Stromal cell of bone marrow (primary cell): ENCODE measurements at places on chromosomes 11 and 22.
A peak's percentile ranks its signal among the peaks of the same experiment; 100 is the strongest.

GRCh38 chr11:126082251-126083109 lies 19.8 kb upstream of the CDON start:
- no peak for DNase-seq

GRCh38 chr22:31439808-31440207 lies 40.4 kb downstream of the DRG1 start:
- DNase-seq = no peak

DNA sequence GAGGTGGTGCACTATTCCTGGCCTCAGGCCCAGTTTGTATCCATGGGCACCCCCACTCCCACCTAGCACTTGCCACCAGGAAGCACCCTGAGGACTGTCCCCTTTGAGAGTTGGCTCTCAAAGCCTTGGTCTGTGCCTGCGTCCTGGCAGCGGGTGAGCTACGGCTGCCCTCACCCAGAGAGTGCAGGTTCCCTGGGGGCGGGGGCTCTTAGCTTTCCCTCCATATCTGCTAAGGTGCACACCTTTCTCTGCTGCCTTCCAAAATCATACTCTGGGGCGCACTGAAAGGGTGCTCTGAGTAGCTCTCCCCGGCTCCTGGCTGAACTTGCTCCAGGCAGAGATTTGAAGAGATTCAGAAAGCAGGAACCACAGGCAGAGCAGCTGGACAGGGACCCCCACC lies 7.1 kb downstream of the KCNQ1 start:
- DNase-seq = no peak

- DNase-seq = no peak
Observed at GRCh38 chr11:64514590-64514989, 76.4 kb upstream of the SLC22A12 start.

- DNase-seq = no peak
Observed at GRCh38 chr11:88529426-88529825, 191.9 kb upstream of the CTSC start.

DNA sequence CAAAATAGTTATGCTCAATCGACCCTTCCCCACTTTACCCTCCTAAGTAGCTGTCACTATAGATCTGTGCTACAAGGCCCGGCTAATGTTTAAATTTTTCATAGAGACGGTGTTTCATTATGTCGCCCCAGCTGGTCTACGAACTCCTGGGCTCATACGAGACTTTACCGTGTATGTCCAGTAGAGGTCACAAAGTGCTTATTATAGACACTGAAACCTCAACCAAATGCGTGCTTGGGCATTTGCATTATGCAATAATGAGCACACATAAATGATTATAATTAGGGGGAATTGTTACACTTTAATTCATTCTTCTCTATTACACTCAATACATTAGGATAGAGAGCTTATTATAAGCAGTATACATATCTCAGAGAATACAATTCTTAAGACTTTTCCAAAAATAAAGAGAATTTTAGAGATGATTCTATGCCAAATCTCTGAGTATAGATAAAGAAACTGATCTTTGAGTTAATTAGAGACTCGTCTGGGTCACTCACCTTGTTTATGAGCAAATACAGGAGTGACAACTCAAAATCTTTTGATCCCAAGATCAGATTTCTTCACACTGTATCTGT lies 12.5 kb upstream of the MRPL16 start:
- peak; percentile 34 for DNase-seq

- DNase-seq = no peak
Observed at GRCh38 chr11:109894242-109894641, 198.9 kb upstream of the ZC3H12C start.

- no peak for DNase-seq
Observed at GRCh38 chr22:29302681-29303465, 3.6 kb upstream of the GAS2L1 start.

DNA sequence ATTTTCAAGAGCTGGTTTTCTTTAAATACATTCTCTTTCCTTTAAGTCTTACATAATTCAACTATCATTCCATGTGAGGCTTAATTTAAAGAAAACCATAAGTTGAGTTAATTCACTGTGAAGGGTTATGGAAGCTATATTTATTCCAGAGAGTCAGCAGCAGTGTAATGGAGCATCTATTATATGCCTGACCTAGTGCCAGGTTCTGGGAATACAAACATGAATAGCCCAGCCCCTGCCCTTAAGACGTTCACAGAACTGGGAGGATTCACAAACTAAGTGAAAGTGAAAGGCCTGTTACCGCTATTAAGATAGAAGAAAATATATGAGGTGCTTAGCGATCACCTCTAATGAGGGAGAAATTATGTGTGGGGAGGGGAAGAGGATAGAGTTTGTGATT lies 408.9 kb upstream of the CCDC90B start:
- DNase-seq = no peak
